ENCODE measurements at places on chromosomes 4 and X.

GRCh38 chrX:134377537-134377936, 82.4 kb upstream of the HPRT1 start:
- DNase-seq, result no peak

DNA sequence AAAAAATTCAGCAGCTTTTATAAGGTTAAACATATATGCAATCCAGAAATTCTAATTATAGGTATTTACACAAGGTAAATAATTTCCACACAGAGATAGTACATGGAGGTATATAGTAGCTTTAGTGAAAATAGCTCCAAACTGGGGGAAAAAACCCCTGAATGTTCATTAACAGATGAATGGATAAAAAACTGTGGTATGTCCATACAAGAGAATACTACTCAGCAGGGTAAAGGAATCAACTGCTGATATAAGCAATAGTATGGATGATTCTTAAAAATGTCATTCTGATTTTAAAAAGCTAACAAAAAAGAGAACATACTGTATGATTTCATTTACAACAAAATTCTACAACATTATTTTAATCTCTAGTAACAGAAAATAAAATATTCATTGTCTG, 37.2 kb upstream of the FRMD7 start:
- DNase-seq, result no peak

DNA sequence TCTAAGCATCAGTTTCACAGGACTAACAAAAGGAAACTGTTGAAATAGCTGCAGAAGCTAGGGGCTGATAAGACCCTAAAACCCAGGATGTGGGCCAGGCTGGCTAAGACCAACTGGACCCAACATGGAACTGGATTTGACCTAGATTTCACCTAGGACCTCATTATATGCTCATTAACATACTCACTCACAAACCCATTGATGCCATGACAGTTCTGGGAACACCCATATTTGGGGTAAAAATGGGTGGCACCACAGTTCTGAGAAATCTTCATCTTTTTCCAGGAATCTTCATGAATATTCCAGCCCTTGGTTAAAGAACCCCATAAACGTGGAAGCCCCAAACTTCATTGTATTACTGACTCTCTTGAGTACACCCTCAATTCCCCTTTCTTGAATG, 41.1 kb downstream of the HSD17B13 start:
- no peak for DNase-seq

- no peak for DNase-seq
Observed at GRCh38 chr4:59091146-59092142, 1981.3 kb upstream of the IGFBP7 start.

DNA sequence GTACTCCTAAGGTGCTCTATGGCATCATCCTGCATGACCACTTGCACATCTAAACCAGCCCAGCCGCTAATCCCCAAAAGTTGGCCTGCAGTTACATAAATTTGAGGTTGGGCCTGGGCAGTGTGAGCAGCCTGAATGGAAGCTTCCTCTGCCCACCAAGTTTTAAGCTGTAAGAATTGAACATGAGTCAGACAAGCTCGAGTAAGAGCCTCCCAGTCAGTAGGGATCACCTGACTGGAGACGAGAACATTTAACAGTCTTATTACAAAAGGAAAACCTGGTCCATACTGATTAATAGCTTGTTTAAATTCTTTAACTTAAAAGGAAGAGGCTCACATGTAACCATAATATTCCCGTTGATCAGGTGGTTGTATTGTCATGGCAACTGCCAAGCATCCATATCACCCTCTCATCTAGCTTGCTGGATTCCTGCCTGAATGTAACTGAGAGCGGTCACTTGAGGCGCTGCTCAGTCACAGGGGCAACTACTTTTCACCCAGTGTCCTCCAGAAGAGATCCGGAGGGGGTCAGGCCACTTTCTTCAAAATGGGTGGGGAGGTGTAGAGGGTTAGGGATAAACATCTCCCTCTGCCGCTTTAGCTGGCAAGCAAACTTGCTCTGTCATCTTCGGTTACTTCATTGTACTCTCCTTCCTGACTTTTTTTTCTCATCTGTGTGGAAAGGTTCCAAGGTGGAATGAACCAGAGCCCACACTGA, 56.6 kb upstream of the WDR1 start:
- no peak for DNase-seq

DNA sequence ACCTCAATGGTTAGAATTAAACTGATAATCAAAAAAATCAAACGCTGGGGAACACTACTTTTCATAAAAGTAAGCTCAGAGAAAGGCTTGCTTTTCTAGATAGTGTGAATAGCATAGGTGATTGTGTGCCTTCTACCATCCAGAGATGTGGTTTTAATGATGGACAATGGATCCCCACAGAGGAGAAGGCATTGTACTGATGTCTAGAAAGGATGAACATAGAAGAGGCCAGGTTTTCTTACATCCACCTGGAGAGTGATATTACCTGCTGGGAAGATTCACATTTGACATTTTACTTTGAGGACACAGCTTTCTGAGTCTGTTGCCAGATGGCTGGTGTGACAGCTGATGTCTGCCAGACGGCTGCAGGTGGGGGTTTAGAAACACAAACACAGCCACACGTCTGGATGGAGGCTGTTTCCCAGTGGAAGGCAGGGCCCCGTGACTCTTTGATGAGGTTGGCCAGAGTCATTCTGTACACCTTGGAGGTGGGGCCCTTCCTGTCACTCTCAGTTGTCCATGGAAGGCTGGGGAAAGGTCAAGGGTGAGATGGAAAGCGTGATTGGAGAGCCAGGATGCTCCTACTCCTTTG, 114.4 kb downstream of the PSAPL1 start:
- DNase-seq, result no peak

DNA sequence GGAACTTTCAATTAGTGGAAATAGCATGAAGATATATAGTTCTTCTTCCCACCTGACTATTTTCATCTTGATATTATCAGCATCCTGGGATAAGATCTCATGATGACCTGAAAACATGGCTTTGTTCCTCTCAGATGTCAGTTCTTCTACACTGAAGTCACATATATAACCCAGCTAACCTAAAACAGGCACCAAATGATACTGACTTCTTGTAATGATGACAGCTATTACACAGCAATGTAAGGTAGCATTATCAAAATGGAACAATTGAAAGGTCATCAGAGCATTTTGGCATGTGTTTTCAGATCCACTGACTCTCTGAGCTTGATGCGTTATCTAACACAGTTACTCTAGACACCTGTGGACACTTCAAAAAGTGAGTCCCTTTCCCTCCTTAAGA, 469.9 kb downstream of the INPP4B start:
- no peak for DNase-seq

GRCh38 chr4:108047199-108047598, 57.5 kb downstream of the HADH start:
- no peak for DNase-seq

DNA sequence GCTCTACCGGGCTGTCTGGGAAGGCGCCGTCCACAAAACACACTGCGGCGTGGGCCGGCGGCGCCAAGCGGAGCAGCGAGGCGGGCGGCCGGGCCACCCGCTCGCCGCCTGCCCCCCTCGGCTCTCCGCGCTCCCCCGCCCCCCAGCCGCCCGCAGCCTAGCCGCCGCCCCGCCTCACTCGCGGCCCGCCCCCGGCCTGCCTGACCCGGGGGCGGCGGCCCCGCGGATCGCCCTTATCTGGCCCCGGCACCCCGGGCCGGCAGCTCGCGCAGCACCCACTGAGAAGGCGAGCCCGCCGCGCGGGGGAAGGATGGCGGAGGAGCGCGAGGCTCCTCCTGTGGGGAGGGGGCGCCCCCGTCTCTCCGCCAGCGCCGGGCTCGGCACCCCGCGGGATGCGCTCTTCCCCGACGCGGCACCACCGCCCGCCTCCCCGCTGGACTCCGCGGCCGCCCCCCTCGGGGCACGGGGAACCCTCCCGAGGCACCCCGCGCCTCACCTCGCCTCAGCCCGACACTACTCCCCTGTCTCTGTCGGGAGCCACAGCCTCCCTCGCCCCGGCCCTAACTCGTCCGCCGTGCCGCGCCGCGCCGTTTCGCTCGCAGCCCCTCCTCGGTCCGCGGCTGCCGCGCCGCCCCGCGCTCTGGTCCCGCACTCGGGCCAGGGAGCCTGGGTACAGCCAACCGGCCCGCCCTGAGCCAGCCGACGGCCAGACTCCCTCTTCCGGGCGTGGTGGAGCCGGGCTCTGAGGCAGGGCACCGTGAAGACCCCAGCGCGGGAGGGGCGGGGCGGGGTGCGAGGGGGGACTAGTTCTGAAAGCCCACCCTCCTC, 566 bp downstream of the ATP11C start:
- no peak for DNase-seq

DNA sequence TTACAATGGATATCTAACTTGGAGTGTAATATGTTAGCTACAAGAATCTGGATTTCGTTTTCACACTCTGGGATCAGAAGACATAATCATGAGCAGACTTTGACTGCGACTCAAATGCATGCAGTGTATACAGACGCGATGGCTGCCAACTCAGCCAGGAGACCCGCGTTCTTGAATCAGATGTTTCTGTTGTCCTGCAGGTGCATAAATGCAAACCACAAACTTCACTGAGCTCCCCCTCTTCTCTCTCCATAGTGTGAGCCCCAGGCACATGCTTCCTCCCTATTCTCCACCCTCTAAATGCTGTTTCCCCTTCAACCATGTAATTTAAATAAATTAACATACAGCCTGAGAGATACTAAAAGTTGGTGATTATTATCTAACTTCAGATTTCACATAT, 347.9 kb downstream of the DCHS2 start:
- DNase-seq, result no peak

GRCh38 chrX:111354496-111354895, 57.5 kb downstream of the DCX start:
- no peak for DNase-seq

DNA sequence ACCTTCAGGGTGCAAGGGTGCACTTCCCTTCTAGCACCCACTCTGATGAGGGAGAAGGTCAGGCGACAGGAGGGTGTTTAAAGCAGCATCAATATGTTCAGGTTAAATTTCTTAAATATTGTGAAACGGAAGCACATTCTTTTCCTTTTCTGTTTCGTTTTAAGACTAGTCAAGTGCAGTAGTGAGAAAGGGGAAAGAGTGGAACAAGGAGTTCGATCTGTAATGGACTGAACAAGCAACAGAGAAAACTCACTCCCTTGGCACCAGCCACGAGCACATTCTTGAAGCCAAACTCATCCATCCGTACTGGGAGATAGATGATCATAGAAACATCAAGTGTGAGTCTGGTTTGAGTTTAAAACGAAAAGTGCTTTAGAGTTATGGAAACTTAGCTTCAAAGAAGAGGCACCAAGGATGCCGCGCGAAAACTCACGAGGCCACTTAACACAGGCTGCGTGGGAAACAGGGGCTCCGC, 815 bp downstream of the FAM53A start:
- DNase-seq, result no peak

DNA sequence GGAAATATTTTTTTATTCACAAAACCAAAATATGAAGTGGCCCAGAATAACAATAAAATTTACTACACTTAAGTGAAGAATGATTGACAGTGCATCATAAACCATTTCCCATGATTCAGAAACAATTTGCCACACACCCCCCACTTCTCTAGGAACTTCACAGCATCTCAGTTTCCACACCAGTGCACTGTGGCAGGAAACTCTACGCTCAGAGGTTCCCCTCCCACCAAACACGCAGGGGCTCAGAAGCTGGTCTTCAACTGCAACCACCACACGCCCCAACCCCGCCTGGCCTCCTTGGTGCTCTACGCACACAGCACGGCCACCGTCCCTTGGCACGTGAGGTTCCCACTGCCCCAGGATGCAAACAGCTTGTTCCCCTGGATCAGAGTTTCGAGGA, 63.7 kb downstream of the ZFYVE28 start:
- no peak for DNase-seq

DNA sequence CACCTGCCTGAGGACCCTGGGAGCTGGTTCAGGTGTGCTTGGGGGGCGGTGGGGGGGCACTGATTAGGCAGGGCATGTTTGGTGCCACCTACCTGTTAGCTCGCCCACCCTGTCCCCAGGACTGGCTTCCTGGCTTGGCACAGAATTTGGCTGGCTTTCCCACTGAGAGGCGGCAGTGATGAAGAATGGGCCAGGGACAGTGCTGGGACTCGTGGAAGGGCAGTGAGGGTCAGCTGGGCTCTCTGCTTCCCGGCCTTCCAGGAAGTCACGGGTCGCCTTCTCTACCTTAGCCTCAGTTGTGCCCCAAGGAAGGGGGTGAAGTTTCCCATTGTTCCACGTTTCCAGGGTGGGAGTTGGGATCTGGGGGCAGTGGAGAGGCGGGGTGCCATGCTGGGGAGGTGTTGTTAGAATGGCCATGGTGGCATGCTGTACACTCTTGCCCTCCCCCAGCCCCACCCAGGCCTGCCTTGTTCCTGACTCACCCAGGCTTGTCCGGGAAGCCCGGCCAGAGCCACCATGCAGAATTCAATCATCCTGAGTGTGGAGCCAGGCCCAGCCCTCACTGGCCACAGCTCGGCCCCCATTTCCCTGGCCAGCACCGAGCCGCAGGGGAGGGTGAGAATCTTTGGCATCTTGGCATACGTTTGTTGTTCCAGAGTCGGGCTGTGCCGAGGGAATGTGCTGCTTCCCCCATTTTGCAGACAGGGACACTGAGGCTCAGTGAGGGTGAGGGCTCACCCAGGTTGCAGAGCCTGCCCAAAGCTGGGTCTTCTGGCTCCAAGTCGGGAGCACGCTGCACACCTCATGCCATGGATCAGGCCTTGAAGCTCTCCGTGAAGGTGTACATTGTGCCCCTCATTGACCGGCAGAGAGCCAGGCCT, 21.9 kb upstream of the GPR78 start:
- DNase-seq, result no peak

DNA sequence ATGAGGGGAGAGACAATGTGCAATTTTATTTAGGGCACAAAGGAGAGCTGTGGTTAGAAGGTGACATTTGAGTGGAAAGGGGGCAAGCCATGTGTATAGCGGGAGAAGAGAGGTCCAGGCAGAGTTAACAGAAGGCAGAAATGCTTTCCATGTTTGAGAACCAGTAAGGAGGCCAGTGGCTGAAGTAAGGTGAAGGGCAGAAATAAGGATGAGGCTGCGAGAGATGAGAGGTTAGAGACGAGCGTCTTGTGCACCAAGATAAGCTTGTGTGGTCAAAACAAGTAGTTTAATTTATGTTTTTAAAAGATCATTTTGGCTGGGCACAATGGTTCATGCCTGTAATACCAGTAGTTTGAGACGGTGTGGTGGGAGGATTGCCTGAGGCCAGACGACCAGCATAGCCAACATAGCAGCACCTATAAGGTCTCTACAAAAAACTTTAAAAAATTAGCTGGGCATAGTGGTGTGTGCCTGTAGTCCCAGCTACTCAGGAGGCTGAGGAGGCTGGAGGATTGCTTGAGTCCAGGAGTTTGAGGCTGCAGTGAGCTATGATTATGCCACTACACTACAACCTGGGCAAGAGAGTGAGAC, 8.5 kb downstream of the HTT start:
- DNase-seq, result no peak

GRCh38 chrX:110395877-110396276, 37.2 kb downstream of the RTL9 start:
- DNase-seq, result no peak

DNA sequence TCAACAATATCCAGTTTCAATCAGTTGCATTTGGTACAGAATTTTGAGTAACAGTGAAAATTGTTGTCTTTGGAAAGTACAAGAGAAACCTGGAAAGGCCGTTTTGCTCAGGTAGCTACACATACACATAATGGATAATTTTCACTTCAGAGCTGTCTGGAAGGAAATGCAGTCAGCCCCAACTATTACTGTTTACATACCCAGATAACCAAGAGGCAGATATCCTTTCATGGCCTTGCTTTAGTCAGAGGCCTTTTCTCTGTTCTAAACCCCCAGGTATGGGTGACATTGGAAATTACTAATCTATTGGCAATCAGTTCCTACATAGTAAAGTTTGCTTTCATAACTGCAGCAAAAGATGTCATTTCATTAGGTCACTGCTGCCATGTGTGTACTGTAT, 244.9 kb upstream of the EMCN start:
- DNase-seq, result no peak

- no peak for DNase-seq
Observed at GRCh38 chr4:48366611-48367010, 25.3 kb downstream of the SLAIN2 start.
